ENCODE measurements at places on chromosomes 4 and X.

DNA sequence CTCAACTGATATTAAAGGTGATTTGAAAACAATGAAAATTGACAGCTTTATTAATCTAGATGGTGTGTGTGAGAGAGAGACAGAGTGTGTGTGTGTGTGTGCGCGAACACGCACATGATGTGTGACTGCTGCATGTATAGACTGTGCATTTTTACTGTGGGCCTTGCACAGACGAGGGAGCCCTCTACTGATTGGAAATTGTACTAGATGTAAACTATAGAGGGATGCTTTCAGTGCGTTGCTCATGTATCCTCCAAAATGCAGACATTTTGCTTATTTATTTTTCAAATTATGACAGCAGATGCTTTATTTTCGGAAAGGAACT lies 168.4 kb upstream of the GK2 start:
- DNase-seq = no peak

DNA sequence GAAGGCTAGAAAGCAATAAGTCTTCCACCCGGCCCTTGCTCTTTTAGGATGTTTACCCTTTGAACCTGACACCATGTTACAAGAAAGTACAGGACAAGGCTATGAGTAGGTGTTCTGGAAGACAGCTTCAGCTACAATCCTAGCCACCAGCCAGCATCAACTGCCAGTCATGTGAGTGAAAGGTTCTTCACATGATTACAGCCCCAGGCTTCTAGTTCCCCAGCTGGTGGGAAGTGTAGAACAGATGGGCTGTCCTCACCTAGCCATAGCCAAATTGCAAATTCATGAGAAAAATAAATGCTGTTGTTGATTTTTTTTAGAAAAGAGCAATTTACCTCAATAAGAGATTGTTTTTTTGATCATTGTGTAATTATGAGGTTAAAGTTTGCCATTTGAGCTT lies 60.8 kb downstream of the GRXCR1 start:
- no peak for DNase-seq

- no peak for DNase-seq
These were observed 13.2 kb downstream of the CA5B start for GRCh38 chrX:15751155-15751819.

- no peak for DNase-seq
These were observed 57.9 kb downstream of the DKK2 start for GRCh38 chr4:106978046-106978774.

GRCh38 chr4:98423009-98423408 lies 161.8 kb downstream of the RAP1GDS1 start:
- DNase-seq = no peak

DNA sequence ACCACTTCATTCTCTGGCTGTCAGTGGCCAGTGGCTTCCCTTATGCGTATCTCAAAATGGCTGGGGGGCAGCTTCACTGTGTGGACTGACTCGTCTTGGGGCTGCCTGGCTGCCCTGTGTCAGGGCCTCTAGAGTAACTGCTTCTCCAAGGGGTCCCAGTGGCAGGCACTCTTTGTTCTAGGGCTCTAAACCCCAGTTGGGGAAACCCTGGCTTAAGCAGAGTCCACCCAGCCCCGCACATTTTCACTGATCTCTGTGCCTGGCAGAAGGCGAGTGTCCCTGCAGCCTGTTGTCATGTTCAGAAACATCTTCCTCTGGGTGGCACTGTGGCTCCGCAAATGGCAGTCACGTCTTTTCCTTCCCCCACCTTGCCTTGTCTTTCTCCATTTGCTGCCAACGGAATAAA lies 59.7 kb downstream of the NBDY start:
- DNase-seq = no peak

GRCh38 chr4:86416081-86416480 lies 56.2 kb upstream of the MAPK10 start:
- no peak for DNase-seq

DNA sequence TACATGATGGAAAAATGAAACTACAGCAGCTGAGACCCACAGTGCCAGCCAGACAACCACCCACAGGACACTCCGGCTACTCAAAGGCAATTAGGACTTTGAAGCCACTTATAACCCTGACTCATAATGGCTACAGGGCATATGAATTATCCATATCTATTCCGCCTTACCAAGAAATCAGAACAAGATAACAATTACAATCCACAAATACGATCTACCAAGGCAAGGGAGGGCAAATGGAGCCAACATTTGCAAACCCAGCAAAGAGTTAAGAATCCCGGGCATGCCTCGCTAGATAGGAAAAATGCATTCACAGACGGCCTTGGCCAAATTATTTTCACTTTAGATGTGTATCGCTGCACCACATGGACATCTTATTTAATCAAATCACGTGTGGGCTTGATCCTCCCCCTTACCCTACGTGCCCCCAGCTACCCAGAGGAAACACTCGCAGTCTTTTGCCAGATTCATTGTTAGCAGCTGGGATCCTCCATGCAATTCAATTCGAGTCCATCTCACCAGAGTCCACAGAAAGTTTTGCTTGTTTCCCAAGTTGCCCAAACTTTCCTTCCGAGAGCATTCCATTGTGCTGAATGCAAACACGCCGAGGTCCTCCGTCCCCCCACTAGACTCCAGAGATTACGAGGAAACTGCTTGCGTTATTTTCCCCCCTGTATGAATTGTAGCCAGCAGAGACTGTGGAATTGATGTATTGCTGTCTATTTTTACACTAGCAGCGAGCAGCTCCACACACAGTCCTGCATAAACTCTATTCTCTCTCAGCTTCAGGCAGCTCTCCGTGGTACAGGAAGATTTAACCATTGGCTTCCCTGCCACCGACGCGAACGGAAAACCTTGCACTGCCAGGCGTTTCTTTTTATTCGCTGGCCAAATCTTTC lies 1.2 kb downstream of the PPARGC1A start:
- no peak for DNase-seq

Measured in AG09319 (cell line).